GM23248 (cell line): ENCODE measurements at places on chromosomes 12 and 14. TPM values are rescaled to one million over a fixed set of nuclear protein-coding genes. Genes with fewer than 3 reads are reported as not detected.

The CPNE6 gene
- not detected in 2 replicates for total RNA-seq

DNA sequence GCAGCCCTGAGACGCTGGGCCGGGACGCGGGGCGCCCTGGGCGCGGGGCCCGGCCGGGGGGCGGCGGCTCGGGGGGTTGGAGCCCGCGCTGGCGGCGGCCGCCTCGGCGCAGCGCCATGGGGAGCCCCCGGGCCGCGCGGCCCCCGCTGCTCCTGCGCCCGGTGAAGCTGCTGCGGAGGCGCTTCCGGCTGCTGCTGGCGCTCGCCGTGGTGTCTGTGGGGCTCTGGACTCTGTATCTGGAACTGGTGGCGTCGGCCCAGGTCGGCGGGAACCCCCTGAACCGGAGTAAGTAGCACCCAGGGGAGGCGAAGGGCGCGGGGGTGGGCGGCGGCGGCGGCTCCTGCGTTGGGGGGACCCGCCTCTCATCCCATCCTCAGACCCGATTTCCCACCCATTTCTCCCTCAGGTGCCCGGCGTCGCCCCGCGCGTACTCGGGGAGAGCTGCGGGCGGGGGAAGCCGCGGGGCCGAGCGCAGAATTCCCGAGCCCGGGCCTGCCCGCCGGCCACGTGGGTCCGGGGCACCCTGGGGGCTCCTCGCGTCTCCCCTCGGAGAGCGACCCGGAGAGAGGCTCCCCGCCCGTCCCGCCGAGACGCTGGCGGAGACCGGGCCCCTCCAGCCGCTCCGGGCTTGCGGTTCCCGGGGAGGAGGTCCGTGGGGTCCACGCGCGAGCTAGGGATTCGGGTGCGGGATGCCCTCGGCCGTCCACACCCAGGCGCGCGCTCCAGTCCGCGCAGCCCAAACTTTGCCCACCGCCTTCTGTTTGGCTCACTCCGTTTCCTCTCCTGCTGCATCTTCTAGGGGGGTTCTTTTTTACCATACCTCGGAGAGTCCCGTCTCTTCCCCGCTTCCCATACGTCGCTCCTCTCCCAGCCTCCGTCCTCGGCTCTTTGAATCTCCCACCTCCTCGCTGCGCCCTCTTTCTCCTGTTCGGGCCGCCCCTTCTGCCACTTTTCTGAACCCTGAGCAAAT is 807 bp downstream of the B4GALNT3 start:
- peaks cover 5% of the 10 kb centered on the region; the same call in 1 of the 2 replicates for H3K4me1 ChIP-seq
- H3K27ac ChIP-seq = no peak overlapping the region
- peaks cover 79% of the 10 kb centered on the region for H3K27me3 ChIP-seq

DNA sequence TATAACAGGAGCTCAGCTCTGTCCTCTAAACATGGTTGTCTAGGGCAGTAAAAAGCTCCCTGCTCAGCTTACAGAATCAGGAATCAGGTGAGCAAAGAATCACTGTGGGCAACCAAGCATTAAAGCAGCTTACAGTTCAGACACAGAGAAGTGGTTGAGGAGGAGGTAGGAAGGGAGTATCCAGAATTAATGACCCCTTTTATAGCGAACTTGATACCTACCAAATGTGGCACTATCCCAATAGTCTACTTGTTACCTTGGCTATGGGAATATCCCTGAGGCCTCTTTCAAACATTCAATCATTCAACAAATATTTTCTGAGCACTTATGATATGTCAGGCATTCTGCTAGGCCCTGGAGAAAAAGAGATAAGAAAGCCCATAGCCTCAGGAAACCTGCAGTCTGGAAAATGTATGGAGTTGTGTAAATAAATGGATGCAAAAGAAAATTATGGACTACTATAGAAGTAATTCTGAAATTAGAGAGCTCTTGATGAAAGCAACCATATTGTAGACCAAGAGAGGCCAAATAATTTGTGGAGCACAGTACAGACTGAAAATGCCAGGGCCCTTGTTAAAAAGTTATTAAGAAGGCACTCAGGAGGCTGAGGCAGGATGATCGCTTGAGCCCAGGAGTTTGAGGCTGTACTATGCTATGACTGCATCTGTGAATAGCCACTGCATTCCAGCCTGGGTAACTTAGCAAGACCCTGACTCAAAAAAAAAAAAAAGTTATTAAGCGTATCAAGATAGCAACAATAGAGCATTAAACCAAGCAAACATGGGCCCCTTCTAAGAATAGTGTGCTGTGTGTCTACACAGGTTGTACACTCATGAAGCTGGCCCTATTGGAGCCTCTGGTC is 134.0 kb upstream of the CPSF6 start:
- H3K4me1 ChIP-seq = no peaks in the 10 kb centered on the region
- peaks cover 13% of the 10 kb centered on the region; the same call in 1 of the 2 replicates for H3K27me3 ChIP-seq
- H3K4me3 ChIP-seq = no peak overlapping the region
- DNase-seq = no peak
- H3K36me3 ChIP-seq = no peaks in the 10 kb centered on the region

DNA sequence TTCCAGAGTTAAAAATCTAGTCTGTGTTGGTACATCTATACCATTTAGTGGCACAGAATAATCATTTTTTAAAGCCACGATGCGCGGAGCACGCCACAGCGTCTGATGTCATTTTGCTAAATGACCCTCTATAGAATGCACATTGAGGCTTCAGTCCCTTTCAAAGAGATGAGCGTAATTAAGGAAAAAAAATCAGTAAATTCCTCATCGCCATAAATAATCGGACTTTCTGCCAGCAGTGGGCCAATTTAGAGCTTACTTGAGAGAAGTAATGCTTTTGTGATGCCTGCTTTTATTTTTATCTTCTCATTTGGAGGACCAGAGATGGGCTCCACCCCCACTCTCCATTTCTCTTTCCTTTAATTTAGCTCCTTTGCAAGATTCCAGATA is 4.0 kb downstream of the ASCL1 start:
- peaks cover 89% of the 10 kb centered on the region for H3K27me3 ChIP-seq
- DNase-seq = no peak
- H3K4me1 ChIP-seq = no peaks in the 10 kb centered on the region

The SMOC1 gene
- 3.5 and 4.6 TPM in 2 replicates for total RNA-seq

The SYNE3 gene
- total RNA-seq = 3.8 and 4.8 TPM in 2 replicates

- peak overlapping the region; percentile 98 for H3K4me3 ChIP-seq
- peak overlapping the region; percentile 100 for H3K27ac ChIP-seq
Measured at GRCh38 chr12:10214136-10214894, 1.6 kb downstream of the GABARAPL1 start.

DNA sequence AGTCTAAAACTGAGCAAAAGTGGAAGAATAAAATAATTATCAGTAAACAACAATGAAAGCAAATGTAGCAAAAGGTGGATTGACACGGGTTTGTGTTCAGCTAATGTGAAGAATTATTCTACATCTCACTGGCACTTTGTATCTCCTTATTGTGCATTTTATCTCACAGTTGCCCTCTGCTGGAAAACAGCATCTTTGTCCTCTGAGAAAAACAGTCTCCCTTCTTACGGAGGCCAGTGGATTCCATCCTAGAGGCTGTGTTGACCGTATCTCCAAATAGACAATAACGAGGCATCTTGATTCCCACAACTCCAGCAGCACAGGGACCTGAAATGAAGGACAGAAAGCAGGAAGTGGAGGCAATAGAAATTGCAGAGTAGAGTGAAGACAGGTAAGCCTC is 51.3 kb upstream of the PLBD1 start:
- no peaks in the 10 kb centered on the region for H3K4me1 ChIP-seq
- no peaks in the 10 kb centered on the region for H3K36me3 ChIP-seq
- peak; percentile 56 for DNase-seq
- H3K27ac ChIP-seq = no peak overlapping the region
- H3K4me3 ChIP-seq = no peak overlapping the region

DNA sequence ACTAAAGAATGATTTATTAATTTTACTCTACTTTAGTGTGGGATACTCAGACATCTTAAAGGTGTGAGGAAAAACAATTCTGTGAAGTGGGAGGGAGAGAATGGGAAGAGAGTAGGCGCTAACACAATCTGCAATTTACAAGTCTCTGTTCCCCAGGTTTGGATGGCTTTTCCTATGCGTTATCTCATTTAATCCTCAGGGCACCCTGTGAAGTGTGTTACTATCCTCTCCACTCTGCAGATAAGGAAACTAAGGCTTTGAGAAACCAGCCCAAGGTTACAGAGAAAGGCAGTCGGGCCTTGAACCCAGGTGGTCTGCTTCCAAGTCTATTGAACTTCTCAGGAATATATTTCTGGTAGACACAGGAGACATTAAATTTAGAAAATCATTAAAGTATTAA is 36.2 kb upstream of the TUBA1C start:
- no peak for DNase-seq
- no peaks in the 10 kb centered on the region for H3K4me1 ChIP-seq
- no peaks in the 10 kb centered on the region for H3K27me3 ChIP-seq
- H3K27ac ChIP-seq = no peak overlapping the region
- H3K4me3 ChIP-seq = no peak overlapping the region

DNA sequence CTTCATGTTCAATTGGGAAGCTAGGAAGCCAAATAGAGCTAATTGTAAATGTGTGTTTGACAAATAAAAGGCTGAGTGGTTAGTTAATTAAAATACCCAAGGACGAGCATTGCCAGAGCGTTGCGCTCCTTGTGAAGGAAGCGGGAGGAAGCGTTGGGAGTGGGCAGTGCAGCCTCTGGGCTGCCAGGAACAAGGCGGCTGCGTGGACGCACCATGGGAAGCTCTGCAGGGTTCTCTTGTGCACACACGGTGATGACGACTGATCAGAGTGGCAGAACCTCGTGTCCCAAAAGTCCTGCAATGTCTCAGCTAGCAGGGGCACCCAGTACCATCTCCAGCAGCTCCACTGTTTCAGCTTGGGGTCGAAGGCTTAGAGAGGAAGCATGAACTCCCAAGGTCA is 546.6 kb upstream of the TMEM132C start:
- H3K4me3 ChIP-seq = no peak overlapping the region
- H3K4me1 ChIP-seq = no peaks in the 10 kb centered on the region
- no peak overlapping the region for H3K27ac ChIP-seq

DNA sequence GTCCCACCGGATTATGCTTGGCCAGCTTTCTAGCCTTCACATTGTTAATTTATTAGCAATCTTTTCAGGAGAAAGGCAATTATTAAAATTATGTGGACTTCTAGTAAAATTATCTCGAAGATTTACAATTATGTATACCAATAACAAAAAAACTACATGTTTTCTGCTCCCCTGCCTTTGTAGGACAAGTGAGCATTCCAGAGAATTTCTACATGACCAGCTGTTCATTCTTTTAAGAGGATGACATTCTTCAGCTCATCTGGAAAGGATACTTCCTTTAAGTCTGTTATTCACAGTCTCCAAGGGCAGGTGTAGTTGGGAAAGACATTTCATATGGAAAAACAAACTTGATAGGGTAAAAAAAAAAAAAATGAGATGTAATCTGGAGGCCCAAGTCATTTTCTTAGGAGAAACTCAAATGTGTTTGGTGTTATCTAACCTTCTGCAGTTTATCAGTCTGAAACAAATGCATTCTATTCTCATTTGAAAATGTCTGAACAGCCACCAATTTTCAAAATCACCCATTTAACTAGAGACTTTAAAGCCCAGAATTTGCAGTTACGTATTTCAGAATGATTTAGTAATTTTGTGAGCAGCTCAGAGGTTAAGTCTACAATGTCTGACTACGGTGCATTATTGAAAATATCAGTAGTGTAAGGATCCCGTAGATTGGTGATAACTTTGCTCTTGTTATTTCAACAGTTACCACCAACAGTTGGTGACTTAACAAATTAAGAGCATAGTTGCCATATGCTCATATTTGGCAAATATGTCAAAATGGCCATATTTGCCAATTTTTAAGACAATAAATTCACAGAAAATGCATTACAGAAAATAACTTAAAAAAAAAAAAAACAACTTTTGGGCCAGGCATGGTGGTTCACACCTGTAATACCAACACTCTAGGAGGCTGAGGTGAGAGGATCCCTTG is 1.8 kb upstream of the PHLDA1 start:
- H3K4me3 ChIP-seq = peak overlapping the region; percentile 92
- H3K27me3 ChIP-seq = no peaks in the 10 kb centered on the region
- peak; percentile 51 for DNase-seq

DNA sequence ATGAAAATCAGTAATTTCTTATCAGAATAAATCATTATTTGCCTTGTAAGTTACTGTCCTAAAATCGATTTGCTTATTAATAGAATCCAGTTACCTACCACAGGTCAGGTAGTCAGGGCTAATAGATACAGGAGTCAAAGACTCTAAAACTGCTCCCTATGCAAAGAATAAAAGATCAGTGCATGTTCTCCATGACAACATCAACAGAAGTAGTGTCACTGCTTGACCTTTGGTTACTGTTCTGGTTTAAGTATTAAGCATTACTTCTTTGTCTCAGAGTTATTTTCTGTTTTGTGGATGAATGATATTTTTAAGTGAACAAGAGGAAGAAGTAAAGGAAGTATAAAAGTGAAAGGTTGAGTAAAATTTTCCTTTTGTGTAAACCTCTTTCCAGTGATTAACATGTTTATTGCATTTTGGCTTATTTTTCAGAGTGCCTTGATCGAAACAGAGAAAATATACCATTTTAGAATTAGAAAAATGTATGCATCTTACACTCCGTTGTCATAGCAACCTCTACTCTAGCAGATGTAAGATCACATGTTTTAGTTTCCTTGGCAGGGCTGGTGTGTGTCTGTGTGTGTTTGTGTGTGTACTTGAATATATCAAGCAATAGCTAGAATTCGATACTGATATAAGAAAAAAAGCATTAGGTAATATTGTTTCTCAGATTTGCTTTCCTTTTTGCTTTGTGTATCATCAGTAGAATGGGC is 44.7 kb downstream of the ABCD2 start:
- no peak overlapping the region for H3K27ac ChIP-seq
- no peaks in the 10 kb centered on the region for H3K27me3 ChIP-seq
- no peaks in the 10 kb centered on the region for H3K36me3 ChIP-seq
- no peak overlapping the region for H3K4me3 ChIP-seq
- no peak for DNase-seq
- no peaks in the 10 kb centered on the region for H3K4me1 ChIP-seq

The KLHL33 gene
- not detected in 2 replicates for total RNA-seq

The SLC8B1 gene
- 5.8 and 6.6 TPM in 2 replicates for total RNA-seq
